GM12865 (cell line): ENCODE measurements at places on chromosomes 13 and 19.
A peak's percentile ranks its signal among the peaks of the same experiment; 100 is the strongest.

DNA sequence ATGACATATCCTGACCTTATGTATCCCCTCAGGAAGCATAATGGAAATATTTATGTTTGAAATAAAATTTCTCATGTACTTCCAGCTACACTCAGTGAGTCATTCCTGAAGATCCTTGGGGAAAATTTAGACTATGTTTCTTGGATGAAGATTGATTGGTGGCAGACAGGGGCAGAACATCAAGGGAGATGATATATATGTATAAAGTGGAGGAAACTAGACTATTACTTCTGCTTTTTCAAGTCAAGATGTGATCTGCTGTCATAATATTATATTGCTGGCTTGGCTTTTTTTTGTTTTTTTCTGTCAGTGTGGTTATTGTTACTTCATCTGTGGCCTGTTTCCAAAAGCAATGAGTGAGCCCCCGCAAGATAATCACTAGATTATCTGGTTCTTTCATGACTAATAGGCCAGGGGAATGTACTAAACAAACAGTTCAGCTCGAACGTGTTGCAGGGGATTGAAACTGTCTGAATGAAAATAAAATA lies 87.2 kb upstream of the TNFSF11 start:
- no peak for DNase-seq

DNA sequence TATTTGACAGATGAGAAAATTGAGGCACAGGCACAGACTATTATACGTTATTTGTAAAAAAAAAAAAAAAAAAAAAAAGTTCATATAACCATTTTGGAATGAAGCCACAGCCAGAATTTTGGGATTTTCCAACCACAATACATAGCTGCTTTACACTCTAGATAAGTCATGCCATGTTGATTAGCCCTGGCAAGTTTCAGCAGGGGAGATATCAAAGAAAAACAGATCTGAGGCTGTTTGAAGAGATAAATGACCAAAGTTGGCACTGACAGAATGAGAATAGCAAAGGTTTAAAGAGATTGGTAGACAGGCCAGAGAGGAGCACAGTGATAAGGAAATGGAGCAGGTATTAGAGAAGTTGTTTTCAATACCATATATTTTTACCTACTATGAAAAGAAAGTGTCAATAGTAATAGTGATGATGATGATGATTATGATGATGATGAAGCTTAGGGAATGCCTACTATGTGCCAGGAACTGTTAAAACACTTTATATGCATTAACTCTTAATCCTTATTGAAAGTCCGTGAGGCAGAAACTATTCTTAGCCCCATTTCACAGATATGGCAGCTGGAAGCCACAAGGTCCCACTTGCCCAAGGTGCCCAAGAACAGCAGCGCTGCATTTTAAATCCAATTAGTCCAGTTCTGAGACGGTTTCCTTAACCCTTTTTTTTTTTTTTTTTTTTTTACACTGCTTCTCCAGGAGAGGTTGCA lies 105.5 kb downstream of the MBNL2 start:
- DNase-seq: no peak

DNA sequence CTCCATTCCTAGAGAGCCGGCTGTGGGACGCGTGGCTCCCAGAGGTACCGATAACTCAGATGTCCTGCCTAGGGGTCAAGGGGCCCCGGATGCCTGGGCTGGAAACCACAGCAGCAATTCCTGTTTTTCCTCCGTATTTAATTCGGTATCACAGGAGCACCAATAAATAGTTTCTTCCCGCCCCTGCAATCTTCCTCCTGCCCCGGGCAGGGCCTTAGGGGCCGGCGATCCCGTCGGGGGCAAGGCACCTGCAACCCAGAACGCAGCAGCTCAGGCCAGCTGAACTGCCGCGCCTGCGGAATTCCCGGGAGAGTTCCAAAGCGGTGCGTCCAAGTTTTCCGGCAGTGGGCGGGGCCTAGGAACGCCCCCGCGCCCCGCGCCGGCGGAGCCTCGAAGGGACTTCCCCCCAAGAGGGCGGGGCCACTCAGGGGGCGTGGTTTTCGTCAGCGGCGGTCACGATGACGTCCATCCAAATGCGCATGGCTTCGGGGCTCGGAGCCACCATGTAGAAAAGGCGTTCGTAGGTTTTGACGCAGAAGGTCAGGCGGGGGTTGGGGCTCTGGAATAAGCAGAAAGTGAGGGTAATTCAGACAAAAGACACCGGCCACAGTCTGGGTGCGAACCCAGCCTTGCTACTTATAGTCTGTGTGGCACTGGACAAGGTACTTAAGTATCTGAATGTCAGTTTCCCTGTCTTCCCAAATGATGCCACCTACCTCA lies 9.7 kb upstream of the LYPD3 start:
- DNase-seq: peak; percentile 88

DNA sequence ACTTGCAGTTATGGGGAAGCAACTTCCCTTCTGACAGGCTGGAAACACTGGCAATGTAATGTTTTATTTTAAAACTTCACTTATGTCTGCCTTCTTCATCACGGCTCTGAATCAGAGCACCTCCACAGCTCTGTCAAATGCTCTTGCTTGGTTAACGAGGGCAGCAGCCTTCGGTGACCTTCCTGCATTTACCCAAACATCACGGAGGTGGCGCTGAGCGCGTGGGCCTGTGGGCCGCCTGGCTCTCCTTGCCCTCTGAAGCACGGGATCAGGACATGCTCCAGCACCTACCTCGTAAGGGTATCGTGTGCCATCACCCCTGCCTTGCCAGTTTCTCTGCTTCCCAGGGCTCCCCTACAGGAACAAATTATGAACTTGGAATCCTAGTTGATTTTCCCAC lies 310.0 kb downstream of the TEX29 start:
- no peak for DNase-seq

GRCh38 chr19:6945733-6946132 lies 58.4 kb downstream of the ADGRE1 start:
- DNase-seq: no peak

DNA sequence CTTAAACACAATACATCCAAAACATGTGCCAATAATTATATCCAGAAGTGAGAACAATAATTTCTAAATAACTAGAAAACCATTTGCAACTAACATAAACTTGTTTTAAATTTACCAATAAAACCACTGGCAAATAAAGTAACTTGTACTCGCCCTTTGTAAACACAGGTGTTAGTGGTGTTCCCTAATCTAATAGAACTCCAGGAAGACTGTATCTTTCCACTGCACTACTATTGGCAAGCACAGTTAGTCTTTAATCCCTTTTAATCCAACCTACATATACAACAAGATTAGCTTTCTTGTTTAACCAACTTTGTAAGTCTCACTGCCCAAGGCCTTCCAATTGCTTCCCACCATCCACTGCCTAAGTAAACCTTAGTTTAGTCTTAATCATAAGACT lies 79.5 kb downstream of the PCDH9 start:
- no peak for DNase-seq

DNA sequence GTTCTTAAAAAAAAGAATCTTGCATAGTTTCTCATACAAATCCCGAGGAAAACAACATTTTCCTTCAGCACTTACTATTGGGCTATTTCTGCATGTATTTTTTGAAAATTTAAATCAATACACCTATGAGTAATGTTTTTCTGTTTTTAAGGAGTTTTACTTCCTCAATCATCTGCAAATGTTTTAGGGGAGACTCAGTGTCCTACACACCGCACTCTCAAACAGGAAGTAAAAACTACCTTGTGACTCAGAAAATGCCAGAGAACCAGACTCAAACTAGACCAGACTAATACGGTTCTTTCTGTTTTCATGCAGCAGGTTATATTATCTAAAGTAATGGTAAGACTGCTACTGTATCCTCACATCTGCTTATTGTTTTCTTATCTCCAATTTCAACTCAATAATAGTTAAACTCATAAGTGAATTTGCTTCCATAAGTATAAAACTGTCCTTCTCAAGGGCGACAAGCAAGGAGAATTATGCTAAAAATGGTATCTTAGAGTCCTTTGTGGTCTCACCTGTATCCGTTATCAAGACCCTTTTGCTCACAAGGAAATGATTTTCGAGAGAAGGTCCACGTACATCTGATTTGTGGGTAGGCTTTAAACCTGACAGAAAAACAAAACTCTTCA lies 52.5 kb downstream of the FLT3 start:
- peak; percentile 93 for DNase-seq

- no peak for DNase-seq
Measured at GRCh38 chr13:91574766-91575165, 176.3 kb downstream of the GPC5 start.

- DNase-seq: no peak
Measured at GRCh38 chr13:73174521-73175010, 115.8 kb downstream of the KLF5 start.

DNA sequence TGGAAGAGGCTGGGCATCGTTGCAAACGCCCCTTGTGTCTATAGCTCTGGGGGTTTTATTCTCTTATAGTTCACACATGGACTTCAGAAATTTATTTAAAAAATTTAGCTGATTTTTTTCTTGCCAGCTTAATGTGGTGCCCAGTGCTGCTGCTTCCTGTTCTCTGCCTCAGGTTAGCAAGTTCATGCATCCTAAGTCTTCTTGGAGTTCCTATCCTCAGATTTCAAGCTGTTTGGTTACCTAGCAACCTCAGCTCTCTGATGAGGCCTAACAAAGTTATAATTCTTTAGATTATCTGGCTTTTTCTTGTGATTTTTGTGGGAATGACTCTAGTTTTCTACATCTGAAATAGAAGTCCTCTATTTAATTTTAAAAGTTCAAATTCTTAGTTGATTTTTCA lies 250.9 kb downstream of the MAB21L1 start:
- DNase-seq: no peak

GRCh38 chr19:17806945-17807344 lies 12.0 kb downstream of the B3GNT3 start:
- DNase-seq: peak; percentile 39

- DNase-seq: no peak
Measured at GRCh38 chr13:79457948-79458347, 23.0 kb upstream of the NDFIP2 start.

DNA sequence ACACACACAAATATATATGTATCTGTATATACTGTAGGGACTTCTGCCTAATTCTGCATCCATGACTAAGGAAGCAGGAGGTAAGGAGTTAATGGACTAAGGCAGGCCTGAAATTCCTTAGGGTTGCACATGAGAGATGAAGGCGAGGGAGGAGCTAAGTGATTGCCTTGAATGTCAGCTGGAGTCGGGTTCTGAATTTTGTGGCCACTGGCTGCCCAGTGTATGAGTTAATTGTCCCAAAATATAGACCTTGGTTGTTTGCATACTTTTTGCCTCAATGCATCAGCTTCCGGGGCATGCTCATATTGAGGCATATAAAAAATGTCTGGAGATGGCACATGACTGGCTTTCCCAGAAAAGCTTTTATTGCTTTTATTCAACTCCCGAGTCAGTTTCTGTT lies 245.5 kb downstream of the TDRD3 start:
- no peak for DNase-seq

- DNase-seq: no peak
Measured at GRCh38 chr13:52744842-52745375, 5.3 kb upstream of the CNMD start.

- DNase-seq: no peak
Measured at GRCh38 chr19:16349551-16350152, 25.0 kb downstream of the KLF2 start.

GRCh38 chr13:48576448-48577010 lies 43.6 kb upstream of the RCBTB2 start:
- DNase-seq: no peak

GRCh38 chr19:44557933-44558332 lies 28.5 kb upstream of the CEACAM20 start:
- DNase-seq: no peak

DNA sequence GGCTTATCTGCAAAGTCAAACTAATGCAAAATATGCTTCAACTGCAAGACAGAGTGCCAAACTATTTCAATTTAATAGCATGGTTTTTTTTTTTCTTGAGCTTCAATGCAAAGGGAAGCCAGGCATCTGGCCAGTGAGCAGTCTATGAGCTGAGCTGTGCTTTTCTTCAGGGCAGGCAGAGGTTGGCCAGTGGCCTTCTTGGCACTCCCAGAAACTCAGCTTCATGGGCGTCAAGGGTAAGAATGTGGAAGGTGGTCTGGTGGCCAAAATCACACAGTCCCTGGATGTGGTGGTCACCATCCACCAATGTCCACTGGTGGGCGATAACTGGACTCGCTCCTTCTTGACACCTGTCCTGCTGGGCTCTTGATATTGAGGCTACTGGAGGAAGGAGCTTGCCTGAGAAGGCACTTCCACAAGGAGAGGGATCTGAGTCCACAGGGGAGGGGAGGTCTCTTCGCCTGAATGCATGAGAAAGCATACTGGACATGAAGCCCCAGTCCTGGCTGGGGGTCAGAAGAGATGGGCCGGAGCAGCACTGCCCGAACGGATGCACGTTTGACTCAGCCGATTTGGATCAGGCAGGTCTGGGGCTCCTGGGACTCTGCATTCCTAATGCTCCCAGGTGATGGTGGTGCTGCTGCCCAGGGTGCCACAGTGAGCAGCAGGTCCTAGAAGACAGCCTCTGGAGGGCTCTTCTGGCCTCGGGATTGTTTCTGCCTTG lies 17.1 kb downstream of the COL4A2 start:
- no peak for DNase-seq

DNA sequence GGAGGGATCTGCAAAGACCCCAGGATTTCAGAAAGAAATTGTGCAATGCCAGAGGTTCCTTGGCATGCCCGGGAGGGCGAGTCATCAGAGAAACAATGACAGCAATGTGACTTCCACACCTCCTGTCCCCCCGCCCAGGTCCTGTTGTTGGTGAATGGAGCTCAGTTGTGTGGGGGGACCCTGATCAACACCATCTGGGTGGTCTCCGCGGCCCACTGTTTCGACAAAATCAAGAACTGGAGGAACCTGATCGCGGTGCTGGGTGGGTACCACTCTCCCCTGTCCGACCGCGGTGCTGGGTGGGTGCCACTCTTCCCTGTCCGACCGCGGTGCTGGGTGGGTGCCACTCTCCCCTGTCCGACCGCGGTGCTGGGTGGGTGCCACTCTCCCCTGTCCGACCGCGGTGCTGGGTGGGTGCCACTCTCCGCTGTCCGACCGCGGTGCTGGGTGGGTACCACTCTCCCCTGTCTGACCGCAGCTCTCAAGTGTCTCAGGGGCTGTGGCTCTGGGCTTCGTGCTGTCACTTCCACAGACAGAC lies 5.2 kb upstream of the F10 start:
- DNase-seq: no peak

- no peak for DNase-seq
Measured at GRCh38 chr19:41771410-41771809, 16.1 kb downstream of the CEACAM6 start.

DNA sequence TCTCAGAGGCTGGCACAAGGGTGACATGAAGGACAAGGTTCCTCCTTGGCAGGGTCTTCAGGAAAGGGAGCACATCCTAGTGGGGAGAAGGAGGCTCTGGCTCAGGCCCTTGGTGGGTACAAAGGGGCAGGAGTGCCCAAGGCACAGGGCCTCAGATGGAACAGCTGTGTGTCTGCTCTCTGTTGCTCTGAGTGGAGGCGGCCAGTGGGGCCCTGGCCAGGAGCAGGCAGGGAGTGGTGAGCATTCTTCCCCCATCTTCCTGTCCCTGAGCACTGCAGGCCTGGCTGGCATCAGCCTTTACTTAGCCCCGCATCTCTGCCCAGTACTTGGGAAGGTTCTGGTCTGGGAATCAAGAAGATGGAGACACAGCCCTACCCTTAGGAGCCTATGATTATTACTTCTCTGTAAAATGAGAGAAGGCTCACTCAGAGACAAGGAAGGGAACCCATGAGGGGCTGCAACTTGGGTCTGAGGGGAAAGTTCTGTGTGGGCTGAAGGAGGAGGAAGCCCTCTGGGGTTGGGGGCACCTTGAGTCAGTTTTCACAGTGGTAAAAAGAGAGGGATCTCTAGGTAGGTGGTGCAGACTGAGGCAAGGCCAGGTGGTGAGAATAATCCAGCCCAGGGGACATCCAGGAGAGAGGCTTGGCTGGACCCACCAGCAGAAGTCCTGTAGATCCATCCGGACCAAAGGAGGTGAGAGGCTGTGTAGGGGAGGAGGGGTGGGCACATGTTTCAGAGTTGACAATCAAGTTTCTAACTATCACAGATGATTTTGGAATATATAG lies 173.5 kb downstream of the TSHZ3 start:
- no peak for DNase-seq
